Skin of body (tissue), 3 donors: ENCODE measurements at places on chromosomes 2 and 18.
A peak's percentile ranks its signal among the peaks of the same experiment; 100 is the strongest.

GRCh38 chr2:206212673-206213513, 53.2 kb downstream of the EEF1B2 start:
- no peak for DNase-seq

GRCh38 chr2:72669121-72669520, 156.7 kb downstream of the EXOC6B start:
- no peak for DNase-seq

- peak; percentile 47 for DNase-seq
These were observed 142.7 kb downstream of the DYSF start for GRCh38 chr2:71596011-71596410.

- no peak for DNase-seq
These were observed 869.4 kb upstream of the ID2 start for GRCh38 chr2:7812231-7812995.

- no peak for DNase-seq
These were observed 513.8 kb upstream of the POU3F3 start for GRCh38 chr2:104340162-104340561.

DNA sequence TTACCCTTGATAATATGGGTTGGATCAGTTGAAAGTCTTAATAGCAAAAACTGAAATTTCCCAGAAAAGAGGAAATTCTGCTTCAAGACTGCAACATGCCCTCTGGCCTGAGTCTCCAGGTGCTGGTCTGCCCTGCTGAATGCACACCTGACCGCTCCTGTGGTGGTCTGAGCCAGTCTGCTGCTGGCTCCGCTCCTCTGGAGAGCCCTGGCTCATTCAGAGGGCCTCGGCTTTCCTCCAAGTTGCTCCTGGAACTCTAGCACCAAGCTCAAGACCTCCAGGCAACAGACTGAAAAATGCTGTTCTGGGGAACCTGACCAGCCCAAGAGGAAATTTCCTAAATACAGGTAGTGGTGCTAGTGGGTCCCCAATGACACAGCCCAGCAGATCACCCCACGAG, 64.8 kb downstream of the DIPK1C start:
- DNase-seq: no peak

DNA sequence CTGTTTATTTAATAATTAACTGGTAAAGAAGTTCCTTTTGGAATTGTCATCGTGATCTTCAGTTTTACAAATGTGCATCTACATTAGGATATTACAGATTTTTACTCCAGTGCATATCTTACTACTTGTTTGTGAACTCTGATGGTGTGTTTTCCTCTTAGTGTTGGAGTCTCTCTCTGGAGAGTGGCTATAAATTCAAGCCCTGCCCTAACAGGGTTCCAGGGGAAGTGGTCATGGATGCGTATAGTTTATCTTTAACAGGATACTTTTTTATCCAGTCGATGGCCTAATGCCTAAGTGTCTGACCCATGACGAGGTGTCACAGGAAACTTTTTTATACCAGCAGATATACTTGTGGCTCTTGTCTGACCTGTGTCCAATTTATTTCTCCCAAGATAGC, 75.4 kb downstream of the CHN1 start:
- DNase-seq: no peak

DNA sequence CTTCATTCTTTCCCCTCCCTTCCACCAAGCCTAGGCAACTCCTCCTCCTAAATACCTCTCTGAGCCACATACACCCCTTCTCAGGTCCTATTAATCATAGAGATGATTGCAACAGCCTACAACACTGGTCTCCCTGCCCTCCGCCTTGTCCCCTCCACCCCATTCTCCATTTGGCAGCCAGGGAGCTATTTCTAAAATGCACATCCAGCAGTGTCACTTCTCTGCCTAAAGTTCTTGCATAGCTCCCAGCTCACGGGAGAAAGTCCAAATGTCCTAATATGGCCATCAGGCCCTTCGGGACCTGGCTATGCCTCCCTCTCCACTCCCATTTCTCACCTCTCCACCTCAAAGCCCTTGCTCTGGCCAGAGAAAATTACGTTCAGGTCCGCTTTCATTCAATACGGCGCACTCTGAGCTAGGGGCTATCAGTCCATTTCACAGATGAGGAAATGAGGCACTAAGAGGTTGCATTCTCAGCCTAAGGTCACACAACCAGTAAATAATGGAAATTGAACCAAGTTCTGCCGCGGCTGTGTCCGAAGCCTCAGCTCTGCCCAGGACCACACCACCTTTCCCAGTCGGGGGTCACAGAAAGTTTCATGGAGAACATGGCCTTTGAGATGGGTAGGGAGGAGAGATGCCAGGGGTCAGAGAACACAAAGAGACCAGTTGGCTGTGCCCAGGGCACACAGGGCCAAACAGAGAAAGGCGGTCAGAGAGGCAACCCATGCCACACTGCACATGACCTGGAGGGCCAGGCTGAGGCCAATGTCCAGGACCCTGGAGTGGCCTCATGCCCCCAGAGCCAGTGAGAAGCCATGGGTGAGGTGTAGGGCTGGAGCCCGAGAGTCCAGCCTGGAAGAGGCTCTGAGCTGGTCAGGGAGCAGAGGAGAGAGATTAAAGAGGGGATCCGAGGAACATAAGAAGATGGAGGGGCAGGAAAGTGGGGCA, 72.8 kb downstream of the TNS1 start:
- no peak for DNase-seq

DNA sequence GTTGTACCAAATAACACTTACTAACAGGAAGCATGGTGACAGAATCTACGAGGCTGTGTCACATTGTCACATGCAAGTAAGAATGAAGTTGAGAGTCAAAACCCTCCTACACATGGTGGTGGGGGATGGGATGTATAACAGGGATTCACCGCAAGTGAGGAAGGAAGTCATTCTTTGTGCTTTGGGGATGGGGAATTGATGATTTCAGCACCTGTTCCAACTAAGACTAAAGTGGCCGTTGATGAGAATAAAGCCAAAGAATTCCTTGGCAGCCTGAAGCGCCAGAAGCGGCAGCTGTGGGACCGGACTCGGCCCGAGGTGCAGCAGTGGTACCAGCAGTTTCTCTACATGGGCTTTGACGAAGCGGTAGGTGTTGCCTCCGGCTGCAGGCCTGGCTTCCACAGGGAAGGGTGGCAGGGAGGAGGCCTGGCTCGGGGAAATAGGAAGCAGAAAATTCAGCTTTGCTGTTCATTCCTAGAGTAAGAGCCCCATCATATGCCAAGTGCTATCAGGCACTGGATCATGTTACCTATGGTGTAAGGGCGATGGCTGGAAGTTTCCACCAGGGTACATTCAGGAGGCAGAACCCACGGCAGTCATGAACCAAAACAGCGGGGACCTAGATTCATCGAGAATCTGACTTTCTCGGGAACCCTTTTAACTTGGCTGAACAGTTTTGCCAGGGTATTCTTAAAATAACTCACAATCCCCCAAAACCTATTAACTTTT, 120.3 kb downstream of the UXS1 start:
- no peak for DNase-seq

DNA sequence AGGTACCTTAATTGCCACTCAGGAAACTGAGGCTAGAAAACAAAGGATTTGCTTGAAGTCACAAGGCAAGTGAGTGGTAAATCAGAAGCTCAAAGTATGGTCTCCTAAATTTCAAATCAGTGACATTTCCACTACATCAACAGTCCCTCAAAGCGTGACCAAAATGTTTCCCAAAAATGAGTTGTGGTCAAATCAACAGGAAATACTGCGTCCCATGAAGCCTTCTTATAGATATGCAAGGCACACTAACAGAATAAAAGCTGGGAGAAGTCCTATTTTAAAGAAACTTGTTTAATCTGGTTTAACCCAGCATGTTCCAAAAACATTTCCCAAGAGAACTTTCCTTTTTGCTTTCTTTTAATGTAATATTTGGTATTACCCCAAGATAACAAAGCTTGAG, 249.4 kb downstream of the EXOC6B start:
- DNase-seq: no peak

DNA sequence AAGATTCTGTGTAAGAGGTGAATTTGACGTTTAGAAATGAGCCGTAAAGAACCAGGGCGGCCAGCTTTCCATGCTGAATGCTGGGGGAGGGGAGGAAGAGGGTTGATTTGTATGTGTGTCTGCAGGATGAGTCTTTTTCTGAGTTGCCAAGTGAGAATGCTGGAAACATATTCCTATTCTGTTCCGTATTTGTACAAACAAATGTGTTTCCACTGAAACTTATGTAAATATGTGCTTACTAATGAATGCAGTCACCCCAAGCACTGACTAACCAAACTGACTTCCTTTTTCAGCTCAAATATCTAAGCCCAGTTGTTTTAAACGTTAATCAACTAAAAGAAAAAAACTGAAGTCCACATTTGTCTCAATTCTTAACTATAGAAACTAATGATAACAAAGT, 74.9 kb upstream of the APCDD1 start:
- peak; percentile 88 for DNase-seq

- no peak for DNase-seq
These were observed 410.0 kb upstream of the KCNH7 start for GRCh38 chr2:163248376-163249253.

- no peak for DNase-seq
These were observed 797 bp downstream of the TTC32 start for GRCh38 chr2:19900931-19901441.

GRCh38 chr2:177165721-177166711, 46.6 kb upstream of the HNRNPA3 start:
- DNase-seq: peak; percentile 40

- no peak for DNase-seq
These were observed 28.5 kb upstream of the FAHD2A start for GRCh38 chr2:95374029-95374428.

DNA sequence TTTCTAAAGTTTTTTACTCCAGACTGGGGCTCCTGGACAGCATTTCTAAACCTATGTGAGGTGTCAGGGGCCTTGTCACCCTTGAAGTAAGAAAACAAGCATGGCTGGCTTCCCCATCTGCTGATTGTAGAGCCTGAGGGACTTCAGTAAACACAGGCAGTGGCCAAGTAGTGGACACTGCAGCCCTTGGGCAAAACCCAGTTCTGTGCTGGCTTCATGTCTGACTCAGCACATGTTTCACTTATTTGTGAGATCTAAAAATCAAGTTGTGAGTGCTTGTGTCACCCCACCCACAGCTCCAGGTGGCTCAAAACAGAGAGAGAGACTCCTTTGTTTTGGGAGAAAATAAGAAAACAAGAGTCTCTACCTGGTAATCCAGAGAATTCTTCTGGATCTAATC, 660.3 kb upstream of the VRK2 start:
- no peak for DNase-seq

DNA sequence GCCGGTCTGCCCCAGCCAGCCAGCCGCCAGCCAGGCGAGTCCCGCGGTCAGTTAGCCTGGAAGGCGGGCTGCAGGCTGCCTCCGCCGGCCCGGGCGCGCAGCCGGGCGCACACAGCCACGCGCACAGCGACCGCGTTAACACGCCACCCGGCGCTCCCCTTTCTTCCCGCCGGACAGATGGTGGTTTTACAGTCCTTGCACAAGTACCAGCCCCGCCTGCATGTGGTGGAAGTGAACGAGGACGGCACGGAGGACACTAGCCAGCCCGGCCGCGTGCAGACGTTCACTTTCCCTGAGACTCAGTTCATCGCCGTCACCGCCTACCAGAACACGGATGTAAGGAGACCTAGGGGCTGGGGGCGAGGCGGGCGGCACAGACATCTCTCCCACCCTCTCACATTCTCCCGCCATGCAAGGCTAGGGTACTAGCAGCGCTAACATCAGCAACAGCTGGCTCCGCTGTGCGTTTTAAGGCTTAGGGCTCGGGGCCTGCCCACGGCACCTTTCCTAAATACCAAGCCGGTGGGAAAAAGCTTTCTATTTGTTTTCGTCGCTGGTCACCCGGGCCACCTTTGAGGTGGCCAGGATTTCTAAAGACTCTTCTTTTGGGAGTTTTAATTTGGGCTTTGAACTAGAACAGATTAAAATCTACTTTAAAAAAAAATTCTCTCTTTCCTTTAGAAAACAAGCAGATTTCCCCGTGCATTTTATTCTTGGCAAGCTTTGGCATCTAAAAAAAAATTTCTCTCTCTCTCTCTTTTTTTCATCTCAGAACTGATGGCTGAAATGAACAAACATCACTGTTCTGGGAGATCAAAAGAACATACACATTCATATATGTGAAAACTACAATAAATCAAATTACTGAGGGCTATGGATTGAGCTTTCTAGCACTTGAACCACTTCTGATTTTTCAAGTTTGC, 2.9 kb downstream of the TBR1 start:
- DNase-seq: no peak

- peak; percentile 82 for DNase-seq
These were observed 3.5 kb upstream of the BCL2 start for GRCh38 chr18:63322908-63323634.

- no peak for DNase-seq
These were observed 48.7 kb upstream of the NEDD4L start for GRCh38 chr18:57995331-57995730.

DNA sequence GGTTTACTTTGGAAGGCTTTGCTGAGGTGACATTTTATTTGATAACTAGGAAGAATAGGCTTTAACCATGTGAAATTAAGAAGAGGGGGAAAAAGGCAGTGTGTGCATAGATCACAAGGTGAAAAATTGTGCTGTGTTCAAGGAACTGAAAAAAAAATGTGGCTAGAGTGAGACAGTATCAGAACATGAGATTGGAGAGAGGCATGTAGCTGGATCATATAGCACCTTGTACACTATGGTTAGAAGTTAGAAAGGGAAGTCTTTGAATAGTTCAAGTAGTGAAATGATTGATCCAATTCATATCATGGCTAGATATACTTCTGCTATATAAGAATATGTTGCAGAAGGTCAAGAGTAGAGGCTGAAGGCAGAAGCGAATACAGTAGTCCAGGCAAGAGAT, 12.3 kb upstream of the TNFRSF11A start:
- DNase-seq: no peak

GRCh38 chr2:219887870-219888269, 260.4 kb downstream of the SLC4A3 start:
- no peak for DNase-seq

DNA sequence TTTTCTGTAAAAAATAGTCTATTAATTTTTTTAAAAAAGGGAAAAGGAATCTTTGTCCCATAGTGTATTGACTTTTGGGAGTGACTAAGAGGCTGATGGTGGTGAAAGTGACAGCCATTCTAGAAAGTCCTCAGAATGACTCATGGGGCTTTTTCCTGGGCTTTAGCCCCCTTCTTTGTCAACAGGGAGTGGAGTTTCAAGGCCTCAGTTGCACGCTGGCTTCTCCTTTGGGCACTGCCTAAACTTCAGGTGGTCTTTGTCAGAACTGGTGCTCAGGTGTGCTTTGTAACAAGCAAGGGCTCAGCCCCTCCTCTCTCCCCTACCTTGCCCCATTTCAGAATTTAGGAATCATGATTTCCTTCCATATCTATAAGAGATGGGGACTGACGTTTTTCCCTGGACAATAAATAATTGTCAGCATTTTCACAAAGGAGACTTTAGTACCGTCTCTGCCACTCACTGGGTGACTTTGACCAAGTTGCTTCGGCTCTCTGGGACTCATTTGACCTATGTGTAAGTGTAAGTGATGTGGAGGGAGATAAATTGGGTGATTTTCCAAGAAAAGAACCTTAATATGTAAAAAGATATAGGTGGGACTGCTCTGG, 61.2 kb upstream of the IGFBP2 start:
- no peak for DNase-seq

DNA sequence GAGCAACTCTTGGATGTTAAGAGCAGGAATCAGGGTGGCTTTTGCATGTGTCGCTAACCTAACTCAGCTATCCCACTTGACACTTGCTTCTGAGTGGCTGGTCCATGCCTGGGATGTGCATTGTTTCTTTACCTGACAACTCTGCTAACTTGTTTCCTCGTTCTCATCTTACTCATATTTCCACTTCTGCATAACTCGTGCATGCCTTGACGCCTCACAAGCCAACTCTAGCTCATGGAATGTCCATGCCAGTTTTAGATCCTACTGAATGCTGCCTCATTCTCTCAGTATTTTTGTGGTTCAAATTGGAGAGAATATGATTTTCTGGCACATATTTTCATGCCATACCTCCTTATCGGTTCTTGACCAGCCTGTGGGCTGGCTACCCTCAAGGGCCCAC, 52.5 kb downstream of the CDCA7 start:
- DNase-seq: no peak

GRCh38 chr2:119431155-119431975, at the start of gene TMEM37:
Gene TMEM37 (plus strand): TSS chr2:119431854. CDS start chr2:119431904, 50 bp downstream.
- peak; percentile 49 for DNase-seq
